Islet precursor cell (in vitro differentiated cells): ENCODE measurements at places on chromosomes 7 and 10.

GRCh38 chr10:110600487-110601101 is 33.1 kb downstream of the SMC3 start:
- peak; percentile 64 for DNase-seq

DNA sequence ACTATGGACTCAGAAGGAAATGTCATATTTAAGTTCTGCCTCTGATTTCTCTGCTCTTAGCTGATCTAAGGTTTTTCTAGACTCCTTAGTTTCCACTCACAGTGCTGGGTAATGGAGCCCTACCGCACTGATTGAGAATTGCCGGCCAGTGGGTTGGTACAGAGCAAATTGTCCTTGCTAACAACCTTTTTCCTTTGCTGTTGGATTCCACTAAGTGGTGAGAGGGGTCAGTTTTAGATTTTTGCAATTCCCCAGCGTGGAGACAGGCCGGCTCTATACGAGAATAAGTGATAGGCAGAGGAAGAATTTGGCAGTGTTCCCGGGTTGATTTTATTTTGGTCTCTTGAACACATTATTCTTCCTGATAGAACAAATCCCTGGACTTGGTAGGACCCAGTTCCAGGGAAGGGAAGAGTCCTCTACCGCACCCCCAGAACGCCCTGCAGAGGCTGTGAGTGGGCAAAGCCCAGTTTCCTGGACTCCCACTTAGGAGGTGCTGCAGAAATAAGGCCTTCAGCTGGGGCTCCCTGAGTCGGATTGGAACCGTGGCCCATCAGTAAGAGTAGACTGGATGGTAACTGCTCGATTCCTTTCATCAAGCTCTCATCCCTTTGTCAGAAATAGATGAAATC is 3.0 kb upstream of the NRP1 start:
- DNase-seq: no peak

- no peak for DNase-seq
Measured at GRCh38 chr10:91694170-91694794, 61.4 kb upstream of the PPP1R3C start.

DNA sequence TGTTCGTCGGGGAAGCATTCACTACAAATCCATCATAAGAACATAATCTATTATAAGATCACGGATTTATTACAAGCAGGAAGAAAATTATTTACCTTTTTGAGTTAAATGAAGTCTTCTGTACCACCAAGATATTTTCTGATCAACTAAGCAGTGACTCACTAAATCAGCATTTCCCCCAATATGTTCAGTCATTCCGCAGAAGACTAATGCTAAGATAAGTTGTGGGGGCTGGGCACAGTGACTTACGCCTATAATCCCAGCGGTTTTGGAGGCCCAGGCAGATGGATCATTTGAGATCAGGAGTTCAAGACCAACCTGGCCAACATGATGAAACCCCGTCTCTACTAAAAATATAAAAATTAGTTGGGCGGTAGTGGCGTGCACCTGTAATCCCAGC is 144.2 kb upstream of the EGR2 start:
- no peak for DNase-seq

GRCh38 chr10:43304687-43305333 is 37.9 kb upstream of the RASGEF1A start:
- DNase-seq: peak; percentile 74

DNA sequence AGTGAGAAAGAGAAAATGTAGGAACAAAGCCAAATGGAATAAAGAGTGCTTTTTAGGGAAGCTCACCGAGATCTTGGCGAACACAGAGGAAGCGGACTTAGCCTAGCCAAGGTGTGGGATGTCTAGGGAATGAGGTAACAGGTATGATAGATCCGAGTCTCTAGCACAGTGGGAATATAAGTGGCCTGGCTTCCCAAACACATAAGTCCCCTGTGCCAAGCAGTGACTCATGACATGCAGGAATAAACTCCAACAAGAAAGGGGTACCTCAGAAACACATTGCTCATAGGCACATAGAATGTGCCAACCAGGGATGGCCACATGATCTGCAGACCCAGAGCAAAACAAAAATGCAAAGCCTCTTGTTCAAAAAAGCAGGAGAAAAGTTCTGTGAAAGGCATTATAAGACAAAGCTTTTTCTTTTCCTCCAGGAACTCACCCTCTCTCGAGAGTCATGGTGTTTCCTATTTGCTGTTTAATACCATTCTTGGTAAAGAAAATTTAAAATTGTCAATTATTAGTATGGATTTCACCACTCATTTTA is 542.5 kb downstream of the GATA3 start:
- DNase-seq: no peak

DNA sequence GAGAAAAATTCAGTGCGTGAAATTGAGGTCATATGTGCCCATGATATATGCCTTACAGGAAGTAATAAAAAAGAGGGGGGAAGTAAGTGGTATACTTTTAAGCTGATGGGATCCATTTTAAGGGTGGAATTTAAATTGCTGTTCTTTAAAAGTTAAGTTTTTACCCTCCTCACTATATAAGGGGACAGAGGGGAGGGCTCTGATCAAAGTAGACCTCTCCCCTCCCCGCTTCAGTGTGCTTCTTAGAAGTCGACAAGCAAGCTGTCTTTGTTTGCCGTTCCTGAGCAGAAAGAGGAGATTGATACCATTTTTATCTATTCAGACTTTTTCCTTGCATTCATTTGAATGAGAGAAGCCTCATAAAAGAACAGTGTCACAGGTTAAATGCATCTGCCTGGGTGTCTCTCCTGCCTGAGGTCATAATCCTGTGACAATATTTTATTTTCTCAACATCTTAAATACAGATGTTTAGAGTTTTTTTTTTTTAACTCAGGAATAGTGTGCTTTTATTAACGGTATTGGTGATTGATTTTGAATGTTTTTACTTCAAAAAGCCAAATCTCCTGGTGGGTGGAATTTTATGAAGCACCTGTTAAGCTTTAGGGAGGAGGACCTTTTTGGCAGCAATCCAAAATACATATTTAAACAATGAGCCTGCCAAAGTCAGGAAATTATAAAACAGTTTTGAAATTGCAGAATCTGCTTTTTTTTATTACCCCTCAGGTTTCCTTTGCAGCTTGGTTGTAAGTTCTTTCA is 141.7 kb downstream of the KAT6B start:
- DNase-seq: no peak

GRCh38 chr7:34837801-34838201 is 179.8 kb downstream of the NPSR1 start:
- DNase-seq: peak; percentile 61

- DNase-seq: no peak
Measured at GRCh38 chr7:76063114-76063513, 15.2 kb downstream of the MDH2 start.

- DNase-seq: no peak
Measured at GRCh38 chr10:101089520-101090299, 27.9 kb downstream of the KAZALD1 start.

GRCh38 chr10:118501171-118501570 is 94.3 kb downstream of the PRLHR start:
- DNase-seq: no peak

DNA sequence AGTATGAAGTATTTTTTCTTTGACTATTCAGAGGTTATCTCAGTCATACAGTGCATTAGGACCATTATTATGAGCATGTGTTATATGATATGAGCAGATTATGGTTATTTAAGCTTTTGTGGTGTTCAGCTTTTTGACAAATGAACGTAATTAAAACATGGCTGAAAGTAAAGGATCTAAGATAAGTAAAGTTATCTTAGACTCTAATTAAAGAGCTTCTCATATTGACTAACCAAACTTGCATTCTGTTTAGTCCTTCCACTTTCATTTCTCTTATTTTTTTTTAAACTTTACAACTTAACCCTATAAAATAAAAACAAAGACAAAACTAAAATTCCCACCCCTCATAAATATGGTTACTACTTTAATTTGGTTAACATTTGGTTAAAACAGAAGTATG is 6.9 kb upstream of the GPR85 start:
- no peak for DNase-seq

GRCh38 chr10:121240556-121240955 is 357.7 kb downstream of the FGFR2 start:
- no peak for DNase-seq

GRCh38 chr10:88616250-88616977 is 29.9 kb downstream of the LIPJ start:
- peak; percentile 46 for DNase-seq

DNA sequence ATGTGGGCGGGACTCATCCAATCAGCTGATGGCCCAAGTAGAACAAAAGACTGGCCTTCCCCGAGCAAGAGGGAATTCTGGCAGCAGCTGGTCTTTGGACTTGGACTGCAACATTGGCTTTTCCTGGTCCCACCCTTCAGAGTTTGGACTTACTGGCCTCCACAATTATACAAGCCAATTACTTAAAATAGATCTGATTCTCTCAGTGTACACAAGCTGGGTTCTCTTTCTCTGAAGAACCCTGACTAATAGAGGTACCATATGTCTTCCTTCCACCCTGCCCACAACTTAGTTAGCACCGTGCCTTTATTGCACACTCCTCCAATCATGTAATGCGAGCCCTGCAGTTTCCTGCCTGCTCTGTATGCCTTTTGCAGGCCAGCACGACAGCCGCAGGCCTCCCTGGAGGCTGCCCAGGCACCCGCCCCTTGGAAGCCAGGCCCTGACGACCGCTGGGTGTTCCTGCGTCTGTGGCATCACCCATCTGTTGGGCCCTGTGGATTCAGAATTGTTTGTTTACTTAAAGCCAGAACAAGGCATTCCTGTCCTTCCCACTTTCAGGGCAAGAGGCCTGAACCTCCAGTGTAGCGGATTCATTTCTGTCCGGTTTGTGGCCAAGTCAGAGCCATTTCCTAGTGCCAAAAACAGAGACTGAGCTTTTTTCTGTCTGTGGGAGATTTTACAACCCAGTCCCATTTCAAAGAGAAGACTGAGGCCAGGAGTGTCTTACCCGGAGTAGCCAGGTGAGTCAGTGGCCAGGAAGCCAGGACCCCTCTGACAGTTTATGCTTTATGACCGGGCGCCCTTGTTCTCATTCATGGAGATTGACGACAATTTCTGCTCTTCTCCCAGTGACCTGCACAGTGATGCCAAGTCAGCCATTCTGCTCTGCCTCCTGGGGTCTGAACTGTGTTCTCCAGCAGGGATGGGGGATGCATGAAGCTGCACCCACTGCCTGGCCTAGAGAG is 968 bp upstream of the INMT start:
- peak; percentile 77 for DNase-seq

- DNase-seq: no peak
Measured at GRCh38 chr7:151390598-151391357, 19.1 kb downstream of the WDR86 start.

- no peak for DNase-seq
Measured at GRCh38 chr10:16986406-16987205, 143.0 kb downstream of the CUBN start.

GRCh38 chr7:51602376-51602775 is 285.8 kb upstream of the COBL start:
- no peak for DNase-seq

DNA sequence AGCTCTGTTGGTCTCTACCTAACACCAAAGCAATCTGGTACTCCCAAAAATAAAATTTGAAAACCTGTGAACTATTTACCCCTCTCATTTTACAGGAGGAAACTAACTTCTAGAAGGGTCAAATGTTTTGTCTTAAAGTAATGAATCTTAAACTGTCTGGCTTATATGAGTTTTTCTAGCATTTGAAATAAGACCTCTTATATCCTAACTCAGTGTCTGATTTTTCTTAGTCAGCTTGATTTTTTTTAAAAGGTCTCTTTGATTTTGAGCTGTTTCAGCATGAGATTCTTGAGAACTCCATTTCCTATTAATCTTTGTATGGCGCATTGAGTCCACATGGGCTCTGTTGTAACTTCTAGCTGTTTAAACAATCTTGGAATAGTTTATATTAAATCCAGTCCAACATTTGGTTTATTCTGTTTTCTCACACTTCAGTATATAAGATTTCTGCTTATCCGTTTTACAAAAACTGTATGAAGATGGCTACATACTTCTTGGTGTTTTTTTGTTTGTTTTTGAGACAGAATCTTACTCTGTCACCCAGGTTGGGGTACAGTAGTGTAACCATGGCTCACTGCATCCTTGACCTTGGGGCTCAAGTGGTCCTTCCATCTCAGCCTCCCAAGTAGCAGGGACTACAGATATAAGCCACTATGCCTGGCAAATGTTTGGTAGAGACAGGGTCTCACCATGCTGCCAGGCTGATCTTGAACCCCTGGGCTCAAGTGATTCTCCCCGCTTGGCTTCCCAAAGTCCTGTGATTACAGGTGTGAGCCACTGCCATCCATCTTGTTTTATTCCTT is 91.1 kb downstream of the PPP1R9A start:
- no peak for DNase-seq

DNA sequence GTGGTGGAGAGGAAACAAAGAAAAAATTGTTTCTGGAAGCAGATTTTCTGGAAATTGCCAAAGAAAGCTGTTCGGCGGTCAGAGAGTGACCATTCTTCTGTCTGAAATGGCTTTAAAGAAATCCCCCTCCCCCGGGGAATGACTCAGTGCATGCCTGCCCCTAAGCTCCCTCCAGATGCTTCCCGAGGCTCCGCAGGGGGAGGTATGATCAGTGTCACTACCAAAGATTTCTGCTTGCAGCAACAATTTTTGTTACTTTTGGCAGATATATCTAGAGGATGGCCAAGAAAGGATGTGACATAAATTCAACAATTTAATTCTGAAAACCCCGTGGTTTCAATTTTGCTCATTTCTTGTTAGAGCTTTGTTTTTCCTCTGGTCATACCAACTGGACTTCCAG is 163.9 kb downstream of the JCAD start:
- peak; percentile 82 for DNase-seq

- no peak for DNase-seq
Measured at GRCh38 chr10:35387768-35388167, 51.5 kb downstream of the CCNY start.

- DNase-seq: no peak
Measured at GRCh38 chr7:37104822-37105518, 343.7 kb downstream of the ELMO1 start.

GRCh38 chr10:63166742-63167258 is 33.7 kb downstream of the NRBF2 start:
- no peak for DNase-seq

- DNase-seq: no peak
Measured at GRCh38 chr10:112045938-112046337, 137.6 kb downstream of the GPAM start.

DNA sequence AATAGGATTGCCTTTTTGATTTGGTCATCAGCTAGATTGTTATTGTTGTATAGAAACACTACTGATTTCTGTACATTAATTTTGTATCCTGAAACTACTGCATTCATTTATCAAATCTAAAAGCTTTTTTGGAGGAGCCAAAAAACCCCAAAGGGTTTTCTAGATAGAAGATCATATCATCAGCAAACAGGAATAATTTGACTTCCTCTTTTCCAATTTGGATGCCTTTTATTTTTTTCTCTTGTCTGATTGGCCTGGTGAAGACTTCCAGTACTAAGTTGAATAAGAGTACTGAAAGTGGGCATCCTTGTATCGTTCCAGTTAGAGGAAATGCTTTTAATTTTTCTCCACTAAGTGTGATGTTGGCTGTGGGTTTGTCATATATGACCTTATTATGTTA is 10.6 kb upstream of the ENTPD7 start:
- no peak for DNase-seq
